ENCODE measurements at places on chromosomes 5 and 9.

GRCh38 chr9:114387680-114388356 is at the start of gene AKNA:
AKNA (minus strand) TSS chr9:114387982; CDS start chr9:114381333, 6,649 bp downstream.
- peak; percentile 78 for DNase-seq

- DNase-seq = no peak
Measured at GRCh38 chr5:154479160-154479943, 1.3 kb upstream of the HAND1 start.

- no peak for DNase-seq
Measured at GRCh38 chr9:71483436-71483835, 284.9 kb downstream of the CEMIP2 start.

- no peak for DNase-seq
Measured at GRCh38 chr5:2200261-2200950, 317.7 kb upstream of the IRX4 start.

GRCh38 chr5:97979740-97980139 is 793.7 kb upstream of the RGMB start:
- DNase-seq = no peak

- DNase-seq = no peak
Measured at GRCh38 chr9:124660341-124660801, 110.7 kb downstream of the NR6A1 start.

DNA sequence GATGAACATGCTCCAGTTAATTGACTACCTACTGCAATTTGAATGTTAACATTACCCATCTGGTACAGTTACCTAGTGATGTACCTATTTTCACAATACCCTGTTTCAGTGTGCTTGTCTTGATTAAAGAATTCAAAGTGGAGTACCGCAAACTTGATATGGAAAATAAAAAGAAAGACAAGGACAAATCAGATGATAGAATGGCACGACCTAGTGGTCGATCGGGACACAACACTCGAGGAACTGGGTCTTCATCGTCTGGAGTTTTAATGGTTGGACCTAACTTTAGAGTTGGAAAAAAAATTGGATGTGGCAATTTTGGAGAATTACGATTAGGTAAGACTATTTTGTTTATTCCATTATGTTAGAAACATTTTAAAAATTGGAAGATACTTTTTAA is 33.5 kb downstream of the CSNK1G3 start:
- no peak for DNase-seq

DNA sequence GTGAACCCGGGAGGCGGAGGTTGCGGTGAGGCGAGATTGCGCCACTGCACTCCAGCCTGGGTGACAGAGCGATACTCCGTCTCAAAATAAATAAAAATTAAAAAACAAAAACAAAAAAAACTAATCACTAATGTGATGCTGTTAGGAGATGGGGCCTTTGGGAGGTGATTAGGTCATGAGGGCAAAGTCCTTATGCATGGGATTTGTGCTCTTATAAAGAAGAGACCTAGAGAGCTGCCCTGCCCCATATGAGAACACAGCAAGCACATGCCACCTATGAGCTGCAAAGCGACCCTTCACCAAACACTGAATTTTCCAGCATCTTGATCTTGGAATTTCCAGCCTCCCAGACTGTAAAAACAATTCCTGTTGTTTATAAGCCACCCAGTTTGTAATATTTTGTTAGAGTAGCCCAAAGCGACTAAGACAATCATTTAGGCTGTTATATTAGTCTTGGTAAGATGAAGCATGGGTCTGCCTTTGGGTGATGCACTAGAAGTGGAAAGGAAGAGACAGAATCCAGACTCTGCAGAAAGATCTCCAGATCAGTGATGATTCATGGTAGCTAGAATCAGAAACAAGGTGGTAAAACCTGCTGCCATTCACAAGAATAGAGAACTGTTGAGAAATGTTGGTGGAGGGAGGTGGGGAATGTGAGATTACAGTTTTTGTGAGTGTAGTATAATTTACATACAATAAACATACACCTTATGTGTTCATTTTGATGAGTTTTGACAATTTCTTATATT is 26.2 kb downstream of the GPR21 start:
- no peak for DNase-seq

DNA sequence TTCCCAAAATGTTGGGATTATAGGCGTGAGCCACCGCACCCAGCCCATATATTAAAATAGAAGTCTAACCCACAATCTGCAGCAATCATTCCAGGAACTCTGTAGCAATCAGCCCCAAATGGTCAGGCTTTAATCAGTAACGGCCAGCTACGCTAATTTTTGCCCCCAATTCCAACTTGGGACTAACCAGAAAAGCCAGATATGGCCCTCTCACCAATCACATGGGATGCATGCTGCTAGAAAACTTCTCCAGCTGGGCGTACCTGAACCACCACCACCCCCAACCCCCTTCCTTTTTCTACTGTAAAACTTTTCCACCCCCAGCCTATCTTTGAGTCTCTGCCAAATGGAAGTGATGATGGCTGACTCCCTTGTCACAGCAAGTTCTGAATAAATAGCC is 4.1 kb downstream of the SUSD1 start:
- no peak for DNase-seq

GRCh38 chr9:82192211-82192610 is 203.6 kb downstream of the SPATA31D1 start:
- DNase-seq = no peak

DNA sequence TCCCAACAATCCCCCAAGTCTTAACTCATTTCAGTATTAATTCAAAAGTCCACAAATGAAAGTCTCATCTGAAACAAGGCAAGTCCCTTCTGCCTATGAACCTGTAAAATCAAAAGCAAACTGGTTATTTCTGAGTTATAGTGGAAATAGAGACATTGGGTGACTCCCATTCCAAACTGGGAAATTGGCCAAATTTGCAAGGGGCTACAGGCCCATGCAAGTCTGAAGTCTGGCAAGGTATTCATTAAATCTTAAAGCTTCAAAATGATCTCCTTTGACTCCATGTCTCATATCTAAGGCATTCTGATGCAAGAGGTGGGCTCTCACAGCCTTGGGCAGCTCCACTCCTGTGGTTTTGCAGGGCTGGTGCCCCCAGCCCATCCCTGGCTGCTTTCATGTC is 167.9 kb downstream of the HTR1A start:
- no peak for DNase-seq

- no peak for DNase-seq
Measured at GRCh38 chr5:163478126-163478981, 17.9 kb downstream of the HMMR start.

- DNase-seq = no peak
Measured at GRCh38 chr5:88390096-88390441, 121.4 kb upstream of the TMEM161B start.

DNA sequence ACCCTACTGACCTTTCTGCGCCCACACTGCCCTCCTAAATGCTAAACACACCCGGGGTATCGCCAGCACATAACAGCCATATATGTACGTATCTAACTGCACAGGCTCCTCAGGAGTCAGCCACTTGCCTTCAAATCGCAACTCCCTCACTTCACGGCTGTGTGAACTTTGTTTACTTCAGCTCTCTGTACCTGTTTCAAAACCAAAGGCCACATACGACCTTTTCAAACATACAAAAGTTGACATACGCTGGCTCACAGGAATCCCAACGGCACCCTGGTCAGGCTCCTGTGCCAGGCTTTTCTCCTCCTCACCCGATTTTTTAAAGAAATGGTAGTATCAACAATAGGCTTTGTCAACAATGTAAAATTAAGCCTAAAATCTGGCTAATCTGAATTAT is 39.0 kb upstream of the ZNF622 start:
- DNase-seq = no peak

- DNase-seq = no peak
Measured at GRCh38 chr5:142109331-142110045, 909 bp downstream of the NDFIP1 start.

GRCh38 chr5:9820691-9821449 is 190.7 kb upstream of the TAS2R1 start:
- no peak for DNase-seq

DNA sequence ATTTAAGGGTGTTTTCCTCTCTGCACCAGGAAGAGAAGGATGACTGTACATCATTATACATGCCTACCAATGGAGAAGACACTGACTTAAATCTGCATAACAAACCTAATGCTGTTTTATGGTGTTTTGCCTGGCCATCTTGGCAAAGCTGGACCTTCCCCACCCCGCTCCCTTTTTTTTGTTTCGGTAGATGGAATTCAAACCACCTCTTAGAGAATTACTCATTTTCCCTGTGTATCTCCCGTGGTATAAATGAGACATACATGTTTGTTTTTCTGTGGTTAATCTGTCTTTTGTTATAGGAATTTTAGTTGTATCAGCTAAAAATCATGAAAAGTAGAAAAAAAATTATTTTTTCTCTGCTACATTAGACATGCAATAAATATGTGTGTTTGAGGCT is 28.8 kb downstream of the IL12B start:
- no peak for DNase-seq

DNA sequence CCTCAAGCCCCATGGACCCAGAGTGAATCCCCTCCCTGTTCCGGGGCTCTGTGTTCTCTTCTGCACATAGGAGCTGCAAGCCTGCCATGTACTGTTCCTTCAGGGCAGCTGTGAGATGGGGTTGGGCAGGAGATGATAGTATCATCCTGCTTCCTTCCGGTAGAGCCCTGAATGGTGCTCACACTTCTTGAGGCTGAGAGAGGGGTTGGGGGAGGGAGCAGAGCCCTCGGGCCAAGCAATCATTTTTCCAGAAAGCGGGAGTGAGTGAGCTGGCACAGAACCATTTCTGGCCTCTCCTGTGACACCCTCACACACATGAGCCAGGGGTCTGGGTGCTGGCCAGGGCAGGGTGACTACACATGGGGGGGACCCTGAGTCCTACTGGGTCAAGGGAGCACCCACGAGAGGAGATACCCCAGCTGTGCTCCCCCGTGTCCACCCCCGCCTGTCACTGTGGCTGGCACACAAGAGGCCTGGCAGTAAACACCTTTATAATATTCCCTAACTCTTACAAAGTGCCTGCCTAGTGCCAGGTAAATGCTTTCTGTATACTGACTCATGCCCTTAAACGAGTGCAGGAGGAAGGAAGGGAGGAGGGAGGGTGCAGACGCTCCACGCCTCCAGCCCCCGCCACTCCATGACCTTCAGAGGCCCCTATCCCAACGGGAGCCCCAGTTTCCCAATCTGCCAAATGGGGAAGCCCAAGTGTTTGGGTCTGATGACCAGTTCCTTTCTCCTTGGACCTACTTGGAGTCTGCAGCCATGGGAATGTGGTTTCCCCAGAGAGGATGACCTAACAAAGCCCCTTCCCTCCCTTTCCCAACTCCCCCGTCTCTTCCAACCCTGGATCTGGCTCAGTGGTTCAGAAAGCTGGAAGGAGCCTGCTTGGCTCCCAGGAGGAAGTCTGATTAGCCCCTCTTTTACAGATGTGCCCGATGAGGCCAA is 15.5 kb downstream of the AKNA start:
- DNase-seq = peak; percentile 34

DNA sequence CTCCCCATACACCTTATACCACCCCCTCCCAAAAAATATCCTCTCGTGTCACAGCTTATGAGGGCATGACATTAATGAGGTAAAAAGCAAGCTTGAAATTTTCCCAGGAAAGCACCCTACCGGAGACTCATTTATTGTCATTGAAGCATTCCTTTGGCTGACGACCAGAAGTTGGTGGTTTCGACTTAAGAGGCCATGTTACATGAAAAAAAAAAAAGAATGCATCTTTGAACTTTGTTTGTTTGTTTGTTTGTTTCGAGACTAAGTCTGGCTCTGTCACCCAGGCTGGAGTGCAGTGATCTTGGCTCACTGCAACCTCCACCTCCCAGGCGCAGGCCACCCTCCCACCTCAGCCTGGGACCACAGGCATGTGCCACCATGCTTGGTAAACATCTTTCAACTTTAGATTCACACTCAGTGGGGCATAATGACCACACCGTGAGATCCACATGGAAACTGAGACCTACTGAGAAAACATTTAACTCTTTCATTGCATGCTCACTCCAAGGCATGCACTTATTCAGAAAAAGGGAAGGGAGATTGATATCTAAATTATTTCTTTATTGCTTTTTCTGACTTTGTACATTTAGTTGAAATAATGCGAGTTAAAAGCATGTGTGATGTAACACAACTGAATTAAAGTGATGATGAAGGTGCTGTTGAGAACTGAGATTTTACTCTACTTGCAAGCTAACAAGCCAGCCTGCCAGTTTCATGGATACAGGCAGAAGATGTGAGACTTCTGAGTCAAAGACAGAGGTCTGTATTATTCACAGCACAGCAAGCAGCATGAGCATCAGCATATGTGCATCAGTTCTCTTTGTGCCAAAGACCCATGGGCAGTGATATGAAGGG is 5.1 kb upstream of the RAB14 start:
- DNase-seq = no peak

DNA sequence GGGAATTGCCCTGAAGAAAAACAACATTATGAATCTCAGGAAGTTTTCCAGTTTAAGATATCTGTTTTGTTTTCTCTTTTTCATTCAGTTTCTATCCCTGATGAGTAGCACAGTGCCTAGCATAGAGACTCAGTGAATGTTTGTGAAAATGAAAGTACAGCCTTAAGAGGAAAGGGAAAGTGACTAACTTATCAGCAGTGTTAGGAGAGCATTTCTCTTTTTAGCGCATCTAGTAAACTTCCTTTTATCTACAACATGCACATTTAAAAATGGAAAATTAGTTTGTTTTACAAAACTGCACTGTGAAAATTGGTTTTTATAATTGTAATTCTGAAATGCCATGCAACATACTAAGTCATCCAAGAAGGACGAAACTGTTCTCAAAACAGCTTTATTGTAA is 110.8 kb downstream of the SMARCA2 start:
- DNase-seq = no peak

DNA sequence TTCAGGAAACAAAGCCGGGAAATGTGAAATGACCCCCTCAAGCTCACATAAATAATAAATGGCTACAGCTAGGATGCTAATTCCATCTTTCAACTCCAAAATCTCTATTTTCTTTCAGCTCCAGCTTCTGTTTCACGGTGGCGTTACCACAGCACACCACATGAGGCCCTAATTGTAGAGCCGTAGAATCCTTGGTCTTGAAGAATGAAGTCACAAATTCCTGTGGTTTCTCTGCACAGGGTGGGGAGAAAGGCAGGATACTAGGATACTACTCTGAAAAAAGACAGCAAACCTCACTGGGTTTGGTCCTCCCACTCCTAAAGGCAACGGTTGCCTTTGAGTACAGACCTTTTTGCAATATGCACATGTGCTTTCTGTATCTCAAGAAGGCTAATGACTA is 13.9 kb upstream of the RARS1 start:
- DNase-seq = no peak

DNA sequence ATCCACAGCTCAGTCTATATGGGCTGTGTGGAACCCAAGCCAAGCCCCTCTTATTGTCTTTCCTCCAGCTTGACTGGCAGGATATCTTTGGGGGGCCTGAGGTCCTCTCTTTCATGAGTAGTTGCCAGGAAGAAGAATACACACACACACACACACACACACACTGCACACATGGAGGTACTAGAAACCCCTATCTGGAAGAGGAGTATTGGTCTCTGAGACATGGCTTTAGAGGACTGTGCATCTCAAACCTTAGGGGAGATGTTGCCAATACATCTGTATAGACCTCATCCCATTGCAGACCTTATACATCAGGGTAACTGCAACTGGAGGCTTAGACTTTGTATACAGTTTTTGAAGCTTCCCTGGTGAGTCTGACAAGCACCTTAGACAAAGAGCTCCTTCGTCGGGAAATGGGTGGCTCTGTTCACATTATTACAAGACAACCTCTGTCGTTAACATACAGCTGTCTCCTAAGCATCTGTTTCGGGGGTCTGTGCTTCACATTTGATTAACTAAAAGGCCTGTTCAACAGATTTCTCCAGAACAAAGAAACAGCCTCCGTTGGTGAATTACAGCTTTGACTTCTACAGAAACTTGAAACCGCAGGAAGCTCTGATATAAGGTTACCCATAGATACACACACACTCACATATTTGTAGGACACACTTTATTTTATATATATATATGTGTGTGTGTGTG is 5.5 kb upstream of the ENTREP1 start:
- no peak for DNase-seq

- DNase-seq = no peak
Measured at GRCh38 chr9:136008693-136008997, 47.5 kb upstream of the UBAC1 start.

Data from T-helper 22 cell (primary cell).